Occipital lobe (tissue), 3 donors: ENCODE measurements at places on chromosomes 2 and 18. TPM values are rescaled to one million over a fixed set of nuclear protein-coding genes. Genes with fewer than 3 reads are reported as not detected.

Gene PMAIP1
- 1.4 TPM for total RNA-seq

Gene LYG1
- total RNA-seq = 0.47 TPM

Gene DSG1
- total RNA-seq = 0.16 TPM

Gene CTAGE1
- not detected for total RNA-seq

Gene MAB21L4
- not detected for total RNA-seq

Gene TXNDC2
- total RNA-seq = not detected

Gene LYPD6B
- total RNA-seq = 12.5 TPM

Gene CSRNP3
- total RNA-seq = 246 TPM

Gene FBXO48
- total RNA-seq = 0.94 TPM
